Suppressor macrophage treated with lipopolysaccharide for 1 hour (primary cell): ENCODE measurements at places on chromosomes 4 and X.

DNA sequence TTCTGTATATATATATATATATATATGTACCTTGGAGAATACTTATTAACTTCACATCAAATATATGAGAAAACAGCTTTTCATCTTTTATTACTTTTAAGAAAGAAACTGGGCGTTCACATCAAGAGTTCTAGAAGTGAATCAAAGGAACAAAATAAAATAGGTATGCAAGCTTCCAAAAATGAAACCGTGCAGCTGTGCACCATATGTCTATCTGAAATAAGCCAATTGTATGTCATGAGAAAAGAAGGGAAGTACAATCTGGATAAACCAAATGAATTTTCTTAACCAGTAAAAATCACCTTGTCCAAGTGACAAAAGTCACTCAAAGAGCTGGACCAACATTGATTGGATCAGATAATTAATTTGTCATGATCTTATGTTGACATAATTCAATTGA is 405.4 kb upstream of the TECRL start:
- DNase-seq: no peak

DNA sequence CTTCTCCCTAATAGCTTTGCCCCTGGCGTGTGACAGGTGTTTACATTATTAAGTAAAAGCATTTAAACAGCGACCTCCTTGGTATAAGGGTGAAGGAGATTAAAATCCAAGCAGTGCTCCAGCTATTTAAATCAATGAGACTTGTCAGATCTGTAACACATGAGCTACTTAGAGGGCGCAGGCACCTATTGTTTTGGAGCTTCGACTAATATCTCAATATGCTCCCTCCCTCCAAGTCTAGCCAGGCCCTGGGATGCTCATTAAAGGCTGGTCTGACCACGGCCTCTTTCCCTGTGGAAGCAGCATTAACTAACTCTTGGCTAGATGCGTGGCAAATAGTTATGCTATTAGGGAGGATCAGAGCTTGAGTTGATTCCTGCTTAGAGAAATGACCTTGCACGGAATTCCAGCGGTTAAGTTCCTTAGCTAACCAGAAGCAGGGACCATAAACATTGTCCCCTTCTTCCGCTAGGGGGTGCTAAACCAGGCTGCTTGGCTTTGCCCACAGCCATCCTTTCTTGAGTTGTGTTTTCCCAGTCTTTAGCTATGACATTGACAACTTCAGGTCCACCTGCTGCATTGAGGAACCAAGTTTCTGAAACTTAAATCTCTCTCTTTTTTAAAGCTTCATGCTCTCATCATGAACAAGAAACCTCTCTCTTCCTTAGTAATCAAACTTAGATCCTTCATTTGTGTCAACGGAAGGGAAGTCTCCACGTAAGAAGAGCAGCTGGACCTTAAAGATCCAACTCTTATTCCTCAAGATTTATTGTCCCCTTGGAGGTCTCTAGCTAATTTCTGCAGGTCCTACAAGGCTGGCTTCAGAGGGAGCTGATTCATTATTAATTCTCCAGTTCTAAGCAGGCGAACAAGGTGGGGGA is 80.7 kb upstream of the IGFBP7 start:
- DNase-seq: peak; percentile 40

DNA sequence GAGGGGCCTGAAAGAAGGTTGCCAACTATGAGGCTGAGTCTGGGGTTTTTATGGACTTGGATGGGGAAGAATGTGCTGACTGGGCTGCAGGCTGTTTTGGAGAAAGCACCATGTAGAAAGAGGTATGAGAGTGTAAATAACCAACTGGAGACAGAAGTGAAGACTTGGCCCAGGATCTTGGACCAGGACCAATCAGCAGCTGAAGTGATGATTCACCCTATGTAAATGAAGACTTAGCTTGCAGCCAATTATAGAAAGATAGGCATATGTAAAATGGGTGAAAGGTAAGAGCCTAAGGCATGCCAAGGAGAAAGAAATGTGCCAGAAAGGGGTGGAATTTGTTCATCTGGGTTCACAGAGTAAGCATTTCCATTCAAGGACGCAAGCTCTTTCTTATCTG is 856.7 kb upstream of the PRKX start:
- no peak for DNase-seq

GRCh38 chr4:8601086-8601485 is 8.5 kb downstream of the CPZ start:
- DNase-seq: no peak

DNA sequence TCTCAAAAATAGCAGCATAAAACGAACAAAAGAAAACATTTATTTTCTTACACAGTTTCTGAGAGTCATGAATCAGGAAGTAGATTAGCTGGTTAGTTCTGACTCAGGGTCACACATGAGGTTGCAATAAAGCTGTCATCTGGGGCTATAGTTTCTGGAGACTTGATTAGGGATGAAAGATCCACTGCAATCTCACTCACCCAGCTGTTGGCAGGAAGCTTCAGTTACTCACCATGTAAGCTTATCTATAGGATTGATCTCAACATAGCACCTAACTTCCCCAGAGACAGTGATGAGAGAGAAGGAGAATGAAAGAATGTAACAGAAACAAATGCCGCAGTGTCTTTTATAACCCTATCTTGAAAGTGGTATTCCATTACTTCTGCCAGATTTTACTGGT is 435.5 kb downstream of the GABRG1 start:
- DNase-seq: no peak

DNA sequence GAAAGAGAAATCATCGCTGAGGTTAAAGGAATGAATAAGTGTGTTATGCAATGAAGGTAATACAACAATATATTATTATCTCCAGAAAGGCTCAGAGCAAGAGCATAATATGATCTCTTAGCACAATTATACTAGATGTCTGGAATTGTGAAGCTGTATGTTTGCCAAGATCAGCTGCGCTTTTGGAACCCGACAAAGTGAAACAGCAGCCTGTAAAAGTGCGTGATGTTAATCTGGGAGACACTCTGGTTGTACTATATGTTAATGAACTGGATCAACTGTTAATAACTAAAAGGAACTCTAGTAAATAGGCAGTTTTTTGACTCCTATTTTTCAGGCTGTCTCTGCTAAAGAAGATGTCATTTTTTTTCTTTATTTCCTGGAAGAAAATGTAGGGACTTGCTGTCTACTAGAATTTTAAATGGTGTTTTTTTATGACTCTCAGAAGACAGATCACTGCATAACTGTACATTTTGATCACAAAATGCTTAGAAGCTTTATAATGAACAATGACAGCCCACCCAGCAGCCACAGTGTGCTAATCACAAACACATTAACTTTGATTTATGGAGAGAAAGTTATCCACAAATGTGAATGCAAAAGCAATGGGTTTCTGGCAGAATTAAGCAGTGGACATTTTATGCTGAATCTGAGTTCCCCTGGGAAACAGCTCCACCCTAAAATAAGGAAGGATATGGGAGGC is 50.2 kb downstream of the UGT2B28 start:
- DNase-seq: no peak

DNA sequence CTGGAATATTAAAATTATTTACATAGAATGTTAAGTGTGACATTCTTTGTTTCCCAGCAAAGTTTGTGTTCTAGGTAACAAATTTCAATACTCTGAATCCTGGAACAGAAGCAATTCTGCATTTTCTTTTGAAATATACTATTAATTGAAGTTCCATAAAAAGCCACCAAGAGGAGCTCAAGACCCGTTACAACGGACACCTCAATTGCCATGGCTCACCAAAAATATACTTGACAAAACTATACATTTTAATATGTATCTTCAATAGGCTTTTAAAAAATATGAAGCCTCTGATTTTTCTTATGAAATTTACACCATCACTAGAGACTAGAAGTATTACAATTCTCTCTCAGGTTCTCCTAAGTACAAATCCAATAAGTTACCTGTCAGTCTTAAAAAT is 111.4 kb downstream of the NYX start:
- DNase-seq: peak; percentile 31

GRCh38 chr4:107153228-107153627 is 117.1 kb upstream of the DKK2 start:
- DNase-seq: no peak

DNA sequence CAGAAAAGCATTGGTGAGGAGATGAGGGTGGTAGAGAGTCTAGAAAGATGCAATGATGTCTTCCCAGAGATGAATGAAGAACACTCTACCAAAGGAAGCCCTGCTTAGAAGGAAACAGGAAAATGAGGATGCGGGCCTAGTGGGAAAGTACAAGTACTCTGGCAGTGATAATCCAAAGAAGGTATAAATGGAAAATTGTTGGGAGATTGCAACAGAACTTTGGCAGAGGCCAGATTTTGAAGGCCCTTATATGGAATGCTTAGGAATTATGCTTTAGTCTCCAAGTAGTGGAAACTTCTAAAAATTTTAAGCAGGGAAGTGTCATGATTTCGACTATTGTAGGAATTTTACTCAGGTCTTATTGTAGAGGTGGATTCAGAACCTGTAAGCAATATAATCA is 11.0 kb downstream of the ARSJ start:
- no peak for DNase-seq

DNA sequence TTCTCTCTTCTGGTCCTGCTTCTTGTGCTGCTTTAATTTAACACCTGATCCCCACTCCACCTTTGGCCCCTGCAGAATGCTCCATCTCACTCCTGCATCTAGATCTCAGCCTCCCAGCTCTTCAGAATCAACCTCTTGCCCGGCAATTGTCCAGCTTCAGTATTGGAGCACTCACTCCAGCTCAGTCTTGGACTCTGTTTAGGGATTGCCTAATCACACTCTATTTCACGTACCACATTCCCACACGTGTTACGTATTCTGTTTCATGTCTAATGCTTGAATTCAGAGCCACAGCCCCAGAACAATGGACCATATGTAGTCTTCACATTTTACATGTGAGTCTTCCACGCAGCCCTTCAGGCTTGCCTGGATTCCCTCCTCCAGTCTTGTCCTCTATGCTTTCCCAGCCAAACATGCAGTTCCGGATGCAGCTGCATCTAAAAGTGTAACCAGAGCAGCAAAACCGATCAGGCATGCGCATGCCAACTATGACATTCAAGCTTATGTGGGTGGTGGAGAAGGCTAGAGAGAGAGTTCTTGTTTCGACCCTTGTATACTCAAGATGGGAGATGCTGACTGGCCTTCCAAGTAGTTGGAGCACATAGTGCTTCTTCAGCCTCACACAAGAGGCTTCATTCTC is 105.2 kb upstream of the FAM9A start:
- DNase-seq: no peak

DNA sequence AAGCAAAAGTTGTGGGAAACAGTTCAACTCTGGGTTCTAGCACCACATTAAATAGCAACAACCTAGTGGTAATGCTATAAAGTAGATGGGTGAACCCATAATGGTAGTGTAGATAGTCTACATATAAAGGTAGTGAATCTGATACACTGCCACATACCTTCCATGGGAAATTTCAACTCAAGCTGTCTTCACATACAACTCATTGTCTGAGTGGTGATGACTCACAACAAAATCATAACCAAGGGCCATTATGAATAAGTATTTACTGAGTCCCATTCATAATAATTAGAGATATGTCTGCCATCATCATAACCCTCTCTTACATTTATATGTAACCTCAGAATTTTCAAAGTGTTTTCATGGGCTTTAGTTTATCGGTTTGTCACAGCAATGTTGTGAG is 34.8 kb downstream of the EGF start:
- no peak for DNase-seq

- DNase-seq: no peak
Measured at GRCh38 chr4:76811604-76812412, 86.1 kb downstream of the SOWAHB start.

DNA sequence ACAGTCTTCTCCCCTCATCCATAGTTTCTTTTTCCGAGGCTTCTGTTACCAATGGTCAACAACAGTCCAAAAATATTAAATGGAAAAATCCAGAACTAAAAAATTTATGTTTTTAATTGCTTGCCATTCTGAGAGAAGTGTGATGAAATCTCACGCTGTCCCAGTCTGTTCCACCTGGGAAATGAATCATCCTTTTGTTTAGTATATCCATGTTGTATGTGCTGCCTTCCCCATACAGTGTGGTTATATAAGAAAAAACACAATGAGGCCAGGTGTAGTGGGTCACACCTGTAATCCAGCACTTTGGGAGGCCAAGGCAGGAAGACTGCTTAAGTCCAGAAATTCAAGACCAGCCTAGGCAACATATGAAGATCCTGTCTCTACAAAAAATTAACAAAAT is 161.6 kb downstream of the CHIC2 start:
- DNase-seq: no peak

DNA sequence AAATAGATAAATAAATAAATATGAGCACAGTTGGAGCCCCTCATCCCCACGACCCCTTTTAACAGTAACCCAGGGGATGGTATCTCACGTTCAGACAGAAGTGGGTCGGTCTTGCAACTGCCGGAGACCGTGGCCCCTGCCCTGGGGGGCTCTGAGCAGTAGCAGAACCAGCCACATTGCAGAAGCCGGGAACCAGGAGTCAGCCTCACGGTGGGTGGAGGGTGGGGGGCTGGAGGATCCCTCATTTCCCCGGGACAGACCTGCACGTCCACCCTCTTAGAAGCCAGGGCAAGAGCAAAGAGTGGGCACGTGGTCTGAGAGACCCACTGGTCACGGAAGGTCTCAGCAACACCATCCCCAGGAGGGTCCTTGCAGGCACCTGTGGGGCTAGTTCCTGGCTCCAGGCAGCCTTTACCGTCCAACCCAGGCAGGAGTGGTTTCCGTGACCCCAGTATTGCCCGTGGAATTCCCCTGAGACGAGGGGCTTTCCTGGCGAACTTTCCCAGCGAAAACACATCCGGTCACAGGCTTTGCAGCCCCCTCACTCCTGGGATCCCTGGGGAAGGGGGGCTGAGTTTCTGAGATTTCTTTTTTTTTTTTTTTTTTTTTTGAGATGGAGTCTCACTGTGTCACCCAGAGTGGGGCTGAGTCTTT is 8.8 kb upstream of the IL3RA start:
- DNase-seq: peak; percentile 47

DNA sequence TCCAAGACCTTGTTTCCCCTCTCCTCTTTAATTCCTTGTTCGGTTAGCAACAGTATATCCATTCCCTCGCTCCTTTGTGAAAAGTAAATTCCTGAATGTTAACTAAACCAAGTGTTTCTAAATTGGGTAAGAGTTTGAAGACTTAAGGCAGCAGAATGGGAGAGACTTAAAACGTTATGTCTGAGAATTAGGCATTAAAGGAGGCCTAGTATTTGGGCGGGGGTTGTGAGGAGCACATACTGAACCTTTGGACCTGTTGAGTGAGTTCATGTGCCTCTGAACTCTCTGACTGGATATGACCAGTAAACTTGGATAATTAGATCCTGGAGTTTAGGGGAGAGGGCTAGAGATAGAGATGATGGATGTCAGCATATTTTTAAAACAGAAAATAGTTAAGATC is 1.2 kb downstream of the MSMO1 start:
- no peak for DNase-seq

DNA sequence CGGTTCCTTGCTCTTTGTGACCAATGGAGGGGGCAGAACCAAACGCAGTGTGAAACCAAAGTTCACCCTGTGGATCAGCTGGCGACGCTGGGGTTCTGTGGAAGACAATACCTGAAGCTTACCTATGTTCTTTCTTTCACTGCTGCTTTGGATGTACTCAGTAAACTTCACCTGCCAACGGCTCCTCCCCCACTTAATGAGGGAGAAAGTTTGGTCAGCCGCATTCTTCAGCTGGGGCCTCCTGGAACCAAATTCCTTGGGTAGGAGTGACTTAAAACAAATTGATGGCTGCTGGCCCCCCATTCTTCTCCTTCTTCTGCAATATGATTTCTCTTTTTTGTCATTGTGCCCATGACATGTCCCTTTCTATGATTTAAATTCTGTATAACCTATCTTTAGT is 282.4 kb downstream of the ANK2 start:
- no peak for DNase-seq
